ENCODE measurements at places on chromosomes 2 and 18.
A peak's percentile ranks its signal among the peaks of the same experiment; 100 is the strongest.

DNA sequence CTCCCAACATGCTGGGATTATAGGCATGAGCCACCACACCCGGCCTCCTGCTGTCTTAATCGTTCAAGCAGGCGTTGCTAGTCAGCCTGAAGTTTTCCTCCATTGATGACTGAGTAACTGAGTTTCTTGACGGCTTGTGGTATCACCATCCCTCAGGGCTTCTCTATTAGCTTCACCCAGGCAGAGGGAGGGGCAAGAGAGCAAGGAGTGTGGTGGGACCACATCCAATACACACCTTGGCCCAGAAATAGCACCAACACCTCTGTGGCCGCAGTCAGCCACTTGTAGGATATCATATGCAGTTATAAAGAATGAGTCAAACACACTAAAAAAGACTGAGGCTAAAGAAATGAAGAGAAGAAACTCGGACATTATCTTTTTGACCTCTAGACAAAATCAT is 1009.4 kb upstream of the CELF4 start:
- DNase-seq = no peak

GRCh38 chr2:156590085-156590739 is 154.0 kb downstream of the GPD2 start:
- DNase-seq = no peak

DNA sequence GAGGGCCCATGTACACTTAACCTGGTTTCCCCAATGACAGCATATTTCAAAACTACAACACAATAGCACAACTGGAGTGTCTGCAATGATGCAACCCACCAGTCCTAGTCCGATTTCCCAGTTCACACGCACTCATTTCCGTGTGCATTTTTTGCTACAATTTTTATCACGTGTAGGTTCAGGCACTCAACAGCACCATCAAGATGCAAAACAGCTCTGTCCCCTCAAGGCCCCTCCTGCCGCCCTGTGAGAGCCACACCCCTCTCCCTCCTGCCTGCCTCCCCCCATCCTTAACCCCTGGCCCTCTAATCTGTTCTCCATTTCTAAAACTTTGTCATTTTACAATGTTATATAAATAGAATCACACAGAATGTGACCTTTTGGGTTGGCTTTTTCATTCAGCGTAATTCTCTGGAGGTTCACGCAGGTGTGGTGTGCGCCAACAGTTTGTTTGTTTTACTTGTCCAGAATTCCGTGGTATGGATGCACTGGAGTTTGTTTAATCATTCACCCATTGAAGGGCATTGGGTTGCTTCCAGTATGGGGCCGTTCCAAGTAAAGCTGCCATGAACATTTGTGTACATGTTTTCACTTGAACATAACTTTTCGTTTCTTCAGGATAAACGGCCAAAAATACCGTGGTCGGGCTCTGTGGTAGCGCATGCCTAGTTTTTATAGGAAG is 8.4 kb downstream of the KCNIP3 start:
- DNase-seq = no peak

DNA sequence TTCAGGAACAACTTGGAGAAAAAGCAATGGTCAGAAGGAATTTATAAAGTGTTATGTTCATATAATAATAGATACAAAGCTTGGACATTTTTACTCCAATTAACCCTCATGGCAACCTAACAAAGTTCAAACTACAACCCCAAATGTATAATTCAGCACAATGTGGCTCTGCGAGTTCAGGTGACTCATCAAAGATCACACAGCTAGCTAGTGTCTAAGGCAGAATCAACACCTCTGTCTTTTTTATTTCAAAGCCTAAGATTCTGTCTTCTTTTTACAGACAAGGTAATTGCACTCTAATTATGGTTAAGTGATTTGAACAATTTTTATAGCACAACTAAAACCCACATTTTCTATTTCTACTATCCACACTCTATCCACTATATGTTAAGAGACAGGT is 90.5 kb downstream of the CHST9 start:
- no peak for DNase-seq

GRCh38 chr2:9103663-9104277 is 100.3 kb upstream of the MBOAT2 start:
- DNase-seq = no peak

DNA sequence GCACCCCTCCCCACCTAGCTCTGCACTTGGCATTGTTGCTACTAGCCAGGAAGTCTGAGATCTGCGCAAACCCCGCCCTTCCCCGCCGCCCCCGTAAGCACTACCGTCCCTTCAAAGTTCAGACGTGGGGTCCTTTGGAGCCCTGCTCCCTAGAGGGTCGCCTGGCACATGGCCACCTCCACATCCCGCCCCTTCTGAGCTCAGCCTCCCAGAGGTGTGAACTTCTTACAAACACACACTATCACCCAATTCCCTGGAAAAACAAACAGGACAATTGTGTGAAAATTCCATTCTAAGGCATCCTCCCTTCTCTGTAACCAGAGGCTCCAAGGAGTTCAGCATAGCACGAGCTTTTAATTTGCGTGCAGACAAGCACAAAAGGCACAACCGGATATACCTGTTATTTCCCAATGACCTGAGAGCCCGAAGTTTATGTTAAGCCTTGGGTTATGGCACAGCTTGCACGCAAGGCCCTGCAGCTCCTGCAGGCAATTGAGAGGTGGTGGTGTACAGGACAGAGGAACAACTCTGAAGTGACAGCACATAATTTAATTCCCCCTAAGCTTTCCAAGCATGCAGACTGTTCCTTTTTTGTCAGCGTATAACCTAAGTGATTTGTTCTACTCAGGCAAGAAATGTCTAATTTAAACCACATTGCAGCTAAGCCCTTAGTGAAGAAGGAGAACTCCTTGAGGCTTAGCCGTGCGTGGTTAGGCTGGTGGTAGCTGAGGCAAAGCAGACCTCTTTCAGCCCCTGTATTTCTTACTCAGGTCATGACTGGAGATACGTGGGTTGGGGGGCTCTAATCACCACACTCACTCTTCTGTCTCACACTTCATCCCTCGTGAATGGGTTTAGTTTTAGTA is 20.3 kb upstream of the CYP1B1 start:
- DNase-seq = no peak

DNA sequence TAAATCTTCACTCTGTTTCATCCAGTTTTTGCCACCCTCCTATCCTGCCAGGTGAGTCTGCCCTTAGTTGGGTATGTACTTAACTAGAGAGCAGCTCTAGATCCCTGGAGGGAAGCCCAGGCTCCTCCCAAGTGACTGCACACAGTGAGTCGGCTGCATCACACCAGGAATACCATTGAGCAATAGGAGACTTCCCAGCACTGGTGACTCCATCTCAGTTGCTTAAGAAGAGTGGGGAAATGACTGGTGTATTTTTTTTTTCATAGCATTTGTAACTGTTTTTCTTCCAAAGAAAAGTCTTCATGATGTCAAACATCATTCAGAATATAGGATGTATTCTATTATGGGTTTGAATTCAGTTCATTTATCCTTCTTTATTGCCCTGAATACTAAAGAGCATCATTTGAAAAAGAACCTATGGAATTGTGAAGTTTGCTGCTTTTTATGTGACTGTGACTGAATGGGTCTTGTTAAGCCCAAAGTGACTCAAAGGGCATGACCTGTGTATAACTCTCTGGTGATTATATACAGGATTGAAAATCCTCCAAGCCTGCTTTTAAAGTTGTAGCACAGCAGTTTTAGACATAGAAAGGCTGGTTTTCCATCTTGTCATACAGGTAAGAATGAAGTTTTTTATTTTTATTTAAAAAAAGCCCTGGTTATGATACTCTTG is 84.3 kb downstream of the MAP3K20 start:
- DNase-seq = peak; percentile 88

DNA sequence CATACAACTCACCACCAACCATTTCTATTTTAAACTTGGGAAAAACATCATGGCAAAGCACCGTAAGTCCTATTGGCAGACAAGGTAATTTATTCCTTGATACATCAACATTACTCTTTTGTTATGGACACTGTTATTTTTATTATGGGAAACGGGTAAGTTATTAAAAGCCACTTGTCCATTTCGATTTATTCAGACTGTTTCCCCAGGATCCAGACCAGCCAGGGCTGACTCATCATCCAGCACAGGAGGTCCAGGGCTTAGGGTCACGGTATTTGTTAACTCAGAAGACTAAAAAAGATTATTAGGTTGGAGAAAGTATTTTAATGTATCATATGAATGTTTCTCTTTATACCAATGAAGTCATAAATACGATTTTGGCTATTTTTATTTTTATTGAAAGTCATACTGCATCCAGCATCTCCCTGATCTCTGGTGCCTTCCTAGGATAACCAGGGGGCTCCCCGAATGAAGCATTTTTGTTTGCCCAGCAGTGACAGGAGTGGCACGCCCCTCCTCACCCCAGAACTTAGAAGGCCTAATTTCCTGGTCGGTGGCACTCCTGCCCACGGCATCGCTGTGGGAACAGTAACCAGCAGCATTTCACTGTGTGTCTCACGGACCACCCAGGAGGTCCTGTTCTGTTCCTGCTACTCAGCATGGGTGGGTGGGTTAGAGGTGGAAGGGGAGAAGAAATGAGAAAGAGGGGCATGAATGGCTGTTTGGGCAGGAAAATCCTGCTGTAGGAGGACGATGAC is 446.1 kb downstream of the EIPR1 start:
- no peak for DNase-seq

GRCh38 chr2:113015655-113016054 is 10.4 kb downstream of the IL36A start:
- DNase-seq = no peak

DNA sequence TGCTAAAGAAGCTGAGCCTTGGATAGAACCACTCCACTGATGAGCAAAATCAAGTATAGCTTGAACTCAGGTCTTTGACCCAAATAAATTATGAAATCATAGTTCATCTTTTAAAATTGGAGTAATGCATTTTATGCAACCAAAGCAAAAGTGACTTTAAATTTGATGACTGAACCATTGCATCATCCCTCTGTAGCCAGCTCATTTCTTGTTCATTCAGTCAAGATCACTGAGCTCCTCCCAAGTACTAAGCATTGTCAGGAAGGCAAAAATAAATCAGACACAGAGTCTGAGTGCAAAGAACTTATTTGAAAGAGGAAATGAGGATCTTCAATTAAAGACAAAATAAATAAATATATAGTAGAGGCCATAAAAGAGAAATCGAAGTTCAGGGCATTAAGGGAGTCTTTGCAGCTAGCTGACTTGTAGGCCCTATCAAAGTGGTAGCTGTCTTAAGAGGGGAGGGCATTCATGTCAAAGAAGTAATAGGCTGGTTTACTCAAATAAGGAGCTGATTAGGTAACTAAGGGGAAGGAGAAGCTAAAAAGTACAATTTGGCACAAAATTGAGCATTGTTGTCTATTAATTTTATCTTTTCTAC is 411.8 kb downstream of the MTX2 start:
- no peak for DNase-seq

DNA sequence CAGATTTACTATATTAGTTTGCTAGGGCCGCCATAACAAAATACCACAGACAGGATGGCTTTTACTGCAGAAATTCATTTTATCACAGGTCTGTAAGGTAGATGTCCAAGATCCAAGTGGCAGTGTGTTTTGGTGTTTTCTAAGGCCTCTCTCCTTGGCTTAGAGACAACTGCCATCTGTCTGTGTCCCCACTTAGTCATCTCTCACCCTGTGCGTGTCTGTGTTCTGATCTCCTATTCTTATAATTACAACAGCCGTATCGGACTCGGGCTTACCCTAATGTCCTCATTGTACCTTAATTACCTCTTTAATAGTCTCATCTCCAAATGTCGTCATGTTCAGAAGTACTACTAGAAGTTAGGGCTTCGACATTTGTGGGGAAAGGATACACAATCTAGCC is 362.3 kb upstream of the CDH19 start:
- no peak for DNase-seq

DNA sequence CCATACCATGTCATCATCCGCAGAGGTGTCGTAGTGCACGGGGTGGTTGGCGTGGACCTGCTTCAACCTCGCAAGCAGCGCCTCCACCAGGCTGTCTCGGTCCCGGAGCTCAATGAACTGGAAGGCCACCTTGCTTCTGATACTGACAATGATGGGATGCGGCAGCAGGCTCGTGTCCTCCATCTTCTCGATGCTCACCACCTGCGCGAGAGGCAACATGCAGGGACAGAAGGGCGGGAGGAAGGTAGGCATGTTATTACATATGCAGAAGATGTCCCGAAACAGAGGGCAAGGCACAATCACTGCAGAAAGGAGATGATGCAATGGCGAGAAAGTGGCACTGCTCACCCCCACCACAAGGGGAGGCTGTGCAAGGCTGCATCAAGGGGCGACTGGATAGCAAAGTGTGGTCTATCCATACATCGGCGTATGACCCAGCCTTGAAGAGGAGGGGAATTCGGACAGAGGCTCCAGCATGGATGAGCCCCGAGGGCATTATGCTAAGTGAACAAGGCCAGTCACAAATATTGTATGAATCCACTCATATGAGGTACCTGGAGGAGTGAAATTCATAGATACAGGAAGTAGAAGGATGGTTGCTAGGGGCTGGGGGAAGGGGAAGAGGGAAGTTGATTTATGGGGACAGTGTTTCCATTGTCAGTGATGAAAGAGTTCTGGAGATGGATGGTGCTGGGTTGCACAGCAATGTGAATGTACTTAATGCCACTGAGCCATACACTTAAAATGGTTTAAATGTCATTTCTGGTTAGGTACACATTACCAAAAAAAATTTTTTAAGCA is 36.6 kb downstream of the RPL31 start:
- no peak for DNase-seq

DNA sequence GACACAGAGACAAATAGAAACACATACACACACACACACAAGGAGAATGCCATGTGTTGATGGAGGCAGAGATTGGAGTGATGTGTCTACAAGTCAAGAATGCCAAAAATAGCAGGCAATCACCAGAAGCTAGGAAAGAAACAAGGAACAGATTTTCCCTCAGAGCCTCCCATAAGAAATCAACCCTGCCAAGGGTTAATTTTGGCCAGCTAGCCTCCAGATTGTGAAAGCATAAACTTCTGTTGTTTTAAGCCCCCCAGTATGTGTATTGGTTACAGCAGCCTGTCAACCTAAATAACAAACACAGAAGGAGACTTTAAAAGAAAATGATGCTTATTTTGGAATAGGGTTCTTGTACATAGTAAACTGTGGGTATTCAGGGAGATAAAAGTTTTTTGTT is 5.6 kb upstream of the STK39 start:
- DNase-seq = no peak

- DNase-seq = no peak
Observed at GRCh38 chr2:120955427-120955826, 219.8 kb downstream of the GLI2 start.

- no peak for DNase-seq
Observed at GRCh38 chr2:216029416-216030129, 16.2 kb upstream of the MREG start.

GRCh38 chr2:179909845-179910734 is 48.7 kb upstream of the ZNF385B start:
- DNase-seq = no peak

- no peak for DNase-seq
Observed at GRCh38 chr2:178237488-178238153, 43.3 kb downstream of the OSBPL6 start.

DNA sequence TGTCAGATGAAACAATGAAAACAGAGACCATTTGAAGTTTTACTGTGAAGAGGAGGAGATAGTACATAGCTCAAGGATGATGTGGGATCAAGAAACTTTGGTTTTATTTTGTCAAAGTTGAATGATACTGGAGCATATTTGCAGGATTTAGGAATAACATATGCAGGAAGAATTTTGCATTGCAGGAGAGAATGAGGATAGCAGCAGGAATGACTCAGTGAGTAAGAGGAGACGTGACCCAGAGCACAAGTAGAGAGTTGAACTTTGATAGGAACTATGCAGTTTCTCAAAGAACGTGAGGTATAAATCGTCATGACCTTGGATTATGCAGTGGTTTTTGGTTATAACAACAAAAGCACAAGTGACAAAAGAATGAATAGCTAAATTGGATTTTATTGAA is 47.7 kb downstream of the MAPRE2 start:
- DNase-seq = no peak
